Astrocyte of the cerebellum (primary cell): ENCODE measurements at places on chromosomes 6 and 20.

DNA sequence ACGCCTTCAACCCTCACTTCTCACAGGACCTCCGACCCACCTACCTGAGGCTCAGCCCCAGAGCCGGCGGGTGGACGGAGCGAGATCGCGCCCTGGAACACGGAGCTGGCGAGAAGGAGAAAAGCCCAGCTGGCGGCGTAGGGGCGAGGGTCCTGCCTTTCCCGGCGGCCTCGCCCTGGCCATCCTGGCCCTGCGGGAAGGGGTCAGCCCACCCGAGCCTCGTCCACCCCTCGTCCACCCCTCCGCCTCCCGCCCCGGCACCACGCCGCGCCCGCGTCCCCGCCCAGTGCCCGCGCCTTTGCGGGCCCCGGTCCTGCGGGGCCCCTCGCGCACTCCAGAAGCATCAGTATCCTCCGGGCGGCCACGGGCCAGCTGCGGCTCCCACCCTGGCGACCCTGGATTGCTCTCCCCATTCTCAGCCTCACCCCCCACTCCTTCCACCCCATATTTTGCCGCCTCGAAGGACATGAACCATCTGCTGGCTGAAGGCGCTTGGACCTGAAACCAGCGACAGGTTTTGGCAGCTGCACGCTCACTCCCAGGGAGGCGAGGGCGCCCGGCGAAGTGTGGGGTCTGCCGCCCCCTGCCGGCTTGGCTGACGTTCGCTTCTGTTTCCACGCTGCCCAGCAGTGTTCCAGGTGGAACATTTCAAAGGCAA, 65.1 kb downstream of the PLG start:
- DNase-seq = peak; percentile 4

DNA sequence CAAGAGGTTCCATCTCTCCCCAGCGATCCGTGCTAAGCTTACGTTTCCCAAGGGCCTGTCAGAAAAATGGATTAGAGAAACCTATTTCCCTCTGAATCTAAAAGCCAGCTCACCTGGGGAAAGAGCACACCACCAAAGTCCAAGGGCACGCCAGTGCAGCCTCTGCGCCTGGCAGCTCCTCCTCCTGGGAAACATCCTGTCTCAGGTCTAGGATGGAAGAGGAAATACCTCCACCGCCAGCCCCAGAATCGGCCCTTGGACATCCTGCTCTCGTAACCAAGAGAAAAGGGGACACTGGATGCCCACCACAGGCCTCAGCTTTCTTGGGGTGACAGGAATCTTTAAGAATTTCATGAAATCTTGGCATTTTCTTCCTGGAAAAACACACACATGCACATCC, 18.7 kb downstream of the RAMACL start:
- no peak for DNase-seq

DNA sequence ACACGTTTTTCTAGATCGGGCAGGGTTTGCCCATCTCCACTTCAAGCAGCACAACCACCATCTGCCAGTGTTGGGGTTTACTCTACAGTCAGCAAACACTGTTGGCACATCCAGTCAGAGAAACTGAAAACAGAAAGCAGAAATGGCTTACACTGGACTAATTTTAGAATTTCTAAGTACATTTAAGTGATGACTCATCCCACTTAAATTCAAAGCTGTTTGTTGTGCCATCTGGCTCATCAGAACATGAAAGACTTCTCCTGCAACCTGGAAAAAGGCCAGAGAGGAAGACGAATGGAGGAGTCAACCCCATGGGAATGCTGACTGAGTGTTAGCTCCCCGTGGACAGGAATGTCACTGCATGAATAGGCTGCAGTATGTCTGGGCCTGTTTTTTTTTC, 21.8 kb downstream of the FAM209B start:
- DNase-seq = peak; percentile 95

- no peak for DNase-seq
Measured at GRCh38 chr6:74320074-74320473, 624.1 kb downstream of the CD109 start.

DNA sequence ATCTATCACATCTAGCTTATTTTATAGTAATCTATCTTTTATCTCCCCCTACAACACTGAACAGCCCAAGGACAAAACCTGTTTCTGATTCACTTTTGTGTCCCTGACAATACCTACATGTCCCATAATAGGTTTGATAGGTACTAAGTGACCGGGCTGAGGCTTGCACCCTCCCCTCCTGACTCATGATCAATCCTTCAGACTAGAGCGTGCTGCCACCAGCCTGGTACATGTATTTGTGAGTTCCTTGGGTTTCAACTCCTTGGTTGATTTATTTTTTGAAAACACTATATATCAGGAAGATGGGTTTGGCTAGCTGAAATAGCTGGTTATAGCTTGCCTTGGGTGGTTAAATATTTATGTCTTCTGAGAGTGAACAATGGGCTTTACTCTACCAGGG, 41.6 kb upstream of the RAB23 start:
- no peak for DNase-seq

DNA sequence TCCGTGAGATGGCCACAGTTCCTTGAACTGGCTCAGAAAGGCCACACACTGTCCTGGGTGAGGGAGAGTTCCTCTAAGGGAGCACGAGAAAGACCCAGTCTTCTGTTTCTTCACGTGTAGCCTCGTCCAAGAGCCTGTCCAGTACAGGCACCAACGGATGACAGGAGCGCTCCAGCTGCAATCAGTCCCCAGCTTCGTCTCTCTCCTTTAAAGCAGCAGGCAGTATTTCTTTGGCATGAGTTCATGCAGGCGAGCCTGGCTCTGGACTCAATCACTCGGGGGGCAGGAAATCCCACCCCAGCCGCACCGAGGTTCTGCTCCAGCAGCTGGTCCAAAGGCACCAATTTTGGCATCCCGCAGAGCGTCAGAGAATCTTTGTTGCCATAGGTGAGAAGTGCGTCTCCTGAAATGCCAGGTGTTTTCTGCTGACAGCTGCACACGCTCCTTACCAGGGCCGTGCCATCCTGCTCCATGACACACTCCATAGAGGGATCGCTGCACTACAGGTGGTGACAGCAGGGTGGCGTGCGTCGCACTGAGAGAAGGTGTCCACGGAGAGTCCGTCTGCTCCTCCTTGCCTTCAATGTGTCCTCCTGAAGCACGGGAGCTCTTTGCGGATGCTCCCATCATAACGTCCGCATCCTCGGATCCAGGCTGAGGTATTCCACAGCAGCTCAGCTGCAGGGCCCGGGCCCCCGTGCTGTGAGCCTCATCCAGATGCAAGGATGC, 59.6 kb upstream of the AFDN start:
- DNase-seq = no peak

DNA sequence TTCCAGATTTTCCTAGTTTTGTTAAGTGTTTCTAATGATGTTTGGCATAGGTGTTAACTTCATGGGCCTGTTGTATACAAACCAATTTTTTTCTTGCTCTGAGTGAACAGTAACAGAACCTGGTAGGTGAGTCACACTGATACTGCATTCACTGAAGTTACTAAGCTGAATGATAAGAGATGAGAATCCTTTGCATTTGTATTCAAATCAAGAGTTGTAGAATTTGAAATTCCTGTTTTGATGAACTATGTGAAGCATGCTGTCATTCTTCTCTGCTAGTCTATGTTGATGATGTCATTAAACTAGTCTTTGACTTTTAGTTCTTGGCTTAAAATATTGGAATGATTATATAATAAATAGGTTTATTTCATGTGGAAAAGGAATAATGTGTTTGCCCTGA, 37.9 kb downstream of the PTPRA start:
- DNase-seq = no peak
